Coronary artery (tissue), 2 donors: ENCODE measurements at places on chromosomes 7 and 10.

DNA sequence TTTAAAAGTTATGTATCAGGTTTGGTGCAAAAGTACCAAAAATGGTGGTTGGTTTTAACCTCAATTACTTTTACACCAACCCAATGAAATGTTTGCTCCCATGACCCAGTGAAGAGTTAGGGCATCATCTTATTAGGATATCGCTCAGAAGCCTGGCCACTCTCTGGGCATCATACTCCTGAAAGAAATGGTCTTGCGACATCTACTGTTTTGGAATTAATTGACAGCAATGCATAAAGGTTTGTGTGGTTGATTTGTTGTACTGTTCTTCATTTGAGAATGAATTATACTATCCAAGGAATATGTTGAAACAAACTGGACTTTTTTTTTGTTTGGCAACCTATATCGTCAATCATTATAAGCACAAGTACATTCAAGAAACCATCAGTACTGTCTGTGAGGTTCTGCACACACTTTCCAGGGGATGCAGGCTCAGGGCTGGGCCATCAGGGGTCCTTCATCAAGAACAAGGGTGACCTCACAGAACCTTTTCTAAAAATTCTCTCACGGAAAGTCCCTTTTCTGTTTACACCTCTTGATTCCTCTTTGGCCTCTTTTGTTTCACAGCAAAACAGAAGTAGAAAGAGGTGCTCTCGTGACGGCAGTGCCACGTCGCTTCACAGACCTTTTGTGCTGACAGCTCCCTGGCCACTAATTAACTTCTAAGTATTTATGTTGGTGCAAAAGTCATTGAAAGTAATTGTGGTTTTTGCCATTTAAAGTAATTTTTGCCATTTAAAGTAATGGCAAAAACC lies 117.2 kb upstream of the KLF6 start:
- no peak for DNase-seq

DNA sequence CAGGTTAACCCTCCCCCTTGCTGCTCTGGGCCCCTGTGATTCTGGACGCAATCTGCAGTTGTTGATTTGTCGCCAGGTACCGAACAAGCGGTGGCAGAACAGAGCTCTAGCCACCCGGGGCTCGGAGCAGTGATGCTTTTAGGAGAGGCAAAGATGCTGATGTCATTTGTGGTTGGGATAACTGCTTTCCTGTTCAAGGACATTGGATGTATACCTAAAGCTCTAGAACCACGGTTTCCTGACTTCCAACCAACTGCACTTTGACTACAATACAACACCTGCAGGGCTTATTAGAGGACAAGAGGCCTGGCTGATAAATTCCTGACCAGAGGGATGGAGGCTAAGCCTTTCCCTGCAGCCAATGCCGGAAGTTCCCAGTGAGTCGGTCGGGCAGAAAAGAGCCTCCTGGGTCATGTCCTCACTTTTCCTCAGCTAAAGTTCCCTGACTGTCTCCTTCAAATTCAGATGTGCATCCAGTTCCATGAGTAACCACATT lies 6.5 kb upstream of the RBM20 start:
- no peak for DNase-seq

DNA sequence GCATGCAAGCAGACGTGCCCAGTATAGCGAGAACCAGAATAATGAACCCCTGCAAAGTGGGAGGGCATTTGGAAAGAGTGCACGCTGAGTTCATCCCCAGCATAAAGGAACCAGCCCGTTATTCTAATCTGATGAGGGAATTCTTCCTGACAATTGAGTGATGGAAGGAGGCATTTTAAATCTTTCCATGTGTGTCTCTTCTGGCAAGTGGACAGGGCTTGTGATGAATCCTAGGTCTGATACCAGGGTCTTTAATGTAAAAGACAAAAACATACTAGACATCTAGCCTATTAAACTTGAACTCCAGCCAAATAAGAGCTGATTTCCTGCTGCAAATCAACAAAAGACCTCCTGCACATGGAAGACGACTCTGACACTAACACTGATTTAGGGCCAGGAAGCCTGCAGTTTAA lies 301.2 kb downstream of the DPP6 start:
- DNase-seq: no peak

GRCh38 chr7:86558680-86559501 lies 84.8 kb upstream of the GRM3 start:
- no peak for DNase-seq

GRCh38 chr10:75029857-75030256 lies 81.6 kb upstream of the SAMD8 start:
- no peak for DNase-seq

- DNase-seq: no peak
Measured at GRCh38 chr7:91852263-91852741, 28.2 kb downstream of the MTERF1 start.

- DNase-seq: peak; percentile 56
Measured at GRCh38 chr10:49738616-49739360, 23.3 kb downstream of the OGDHL start.

DNA sequence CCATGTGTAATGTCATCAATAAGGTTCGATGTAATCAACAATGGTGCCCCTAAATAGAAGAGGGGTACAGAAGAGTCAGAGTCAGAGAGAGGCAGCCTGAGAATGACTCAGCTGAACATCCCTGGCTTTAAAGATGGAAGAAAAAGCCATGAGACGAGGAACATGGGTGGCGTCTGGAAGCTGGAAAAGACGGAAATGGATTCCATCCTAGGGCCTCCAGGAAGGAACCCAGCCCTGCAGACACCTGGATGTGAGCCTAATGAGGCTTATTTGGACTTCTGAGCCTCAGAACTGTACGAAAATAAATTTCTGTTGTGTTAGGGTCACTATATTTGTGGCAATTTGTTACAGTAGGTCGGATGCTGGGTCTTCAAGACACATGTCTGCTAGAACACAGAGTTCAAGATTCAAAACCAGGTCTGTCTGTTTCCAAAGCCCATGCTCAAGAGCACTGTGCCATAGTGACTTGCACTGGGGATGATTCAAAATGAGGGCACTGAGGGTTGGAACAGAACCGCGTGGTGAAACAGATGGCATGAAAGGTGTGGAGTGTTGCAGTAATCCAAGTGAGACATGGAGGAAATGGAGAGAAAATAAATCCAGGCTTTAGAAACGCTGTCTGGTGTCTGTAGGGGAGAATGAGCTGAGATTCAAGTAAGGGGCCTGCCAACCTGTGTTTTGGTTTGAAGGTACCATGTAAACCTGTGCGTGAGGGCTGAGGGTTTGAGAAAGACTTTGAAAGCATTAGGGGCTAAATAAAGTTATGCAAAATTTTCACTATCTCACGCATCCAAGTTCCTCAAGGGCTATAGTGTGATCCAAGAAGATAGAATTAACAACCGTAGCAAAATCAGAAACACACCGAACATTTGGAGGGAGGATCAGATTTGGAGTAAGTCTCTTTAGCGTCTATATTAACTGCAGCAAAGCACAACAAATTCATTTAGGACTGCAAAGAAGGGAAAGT lies 849.1 kb upstream of the AUTS2 start:
- DNase-seq: no peak

GRCh38 chr7:80847895-80848294 lies 71.0 kb downstream of the SEMA3C start:
- no peak for DNase-seq

GRCh38 chr7:129522088-129522970 lies 20.0 kb downstream of the SMKR1 start:
- DNase-seq: no peak

DNA sequence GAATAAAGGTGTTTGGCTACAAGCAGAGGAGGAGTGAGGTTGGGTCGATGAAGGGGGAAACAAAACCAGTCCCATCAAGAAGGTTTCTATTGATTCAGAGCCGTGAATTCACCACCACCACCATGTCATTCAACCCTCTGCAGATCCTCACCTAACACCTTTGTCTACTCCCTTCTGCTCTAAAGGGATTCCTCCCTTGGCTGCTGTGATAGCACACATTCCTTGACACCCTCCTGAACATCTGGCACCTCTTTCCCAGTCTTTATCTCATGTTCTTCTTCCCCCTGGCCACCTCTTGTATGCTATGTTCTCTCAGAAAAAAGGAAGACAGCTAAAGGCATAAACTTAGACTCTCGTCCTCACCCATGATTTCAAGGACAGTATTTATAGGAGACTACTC lies 318.0 kb downstream of the GPAM start:
- no peak for DNase-seq

GRCh38 chr10:43263551-43264343 lies 3.1 kb downstream of the RASGEF1A start:
- DNase-seq: peak; percentile 54

DNA sequence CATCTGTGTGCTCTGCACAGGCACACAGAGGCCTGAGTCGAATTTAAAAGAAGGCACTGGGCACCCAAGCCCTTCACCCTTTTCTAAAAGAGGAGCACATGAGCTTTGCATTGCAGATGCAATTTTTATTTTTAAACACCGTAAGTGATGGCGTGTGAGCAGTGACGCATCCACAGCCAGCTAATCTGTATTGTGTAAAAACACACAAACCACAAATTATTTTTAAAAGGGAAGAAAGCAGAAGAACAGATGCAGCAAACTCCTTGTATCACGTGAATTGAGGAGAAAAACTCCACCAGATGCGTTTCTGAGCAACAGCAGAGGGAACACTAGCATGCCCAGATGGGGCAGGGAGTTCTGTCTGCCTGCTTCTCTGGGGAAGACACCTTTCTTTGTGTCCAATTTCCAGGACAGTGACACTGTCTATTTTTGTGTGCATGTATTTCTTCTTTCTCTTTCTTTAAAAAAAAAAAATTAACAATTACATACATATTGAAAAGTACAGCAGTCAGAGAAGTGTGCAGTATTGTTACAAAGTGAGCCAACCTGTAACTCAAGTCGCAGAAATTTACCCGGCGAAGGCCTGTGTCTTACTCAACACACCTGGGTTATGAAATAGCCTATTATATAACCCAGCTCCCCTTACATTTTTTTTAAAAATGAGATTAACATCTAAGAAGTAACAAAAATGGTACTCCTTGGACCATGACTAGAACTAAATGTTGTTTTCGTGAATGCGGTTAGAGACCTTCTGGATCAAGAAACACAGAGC lies 39.2 kb downstream of the EEPD1 start:
- DNase-seq: no peak

GRCh38 chr10:5977471-5978229 lies at the start of gene IL15RA:
TSS of gene IL15RA (minus strand) at chr10:5977543. CDS start at chr10:5977492, 51 bp downstream.
- peak; percentile 85 for DNase-seq

GRCh38 chr7:142461437-142461836 lies 203.6 kb upstream of the PRSS58 start:
- DNase-seq: no peak

DNA sequence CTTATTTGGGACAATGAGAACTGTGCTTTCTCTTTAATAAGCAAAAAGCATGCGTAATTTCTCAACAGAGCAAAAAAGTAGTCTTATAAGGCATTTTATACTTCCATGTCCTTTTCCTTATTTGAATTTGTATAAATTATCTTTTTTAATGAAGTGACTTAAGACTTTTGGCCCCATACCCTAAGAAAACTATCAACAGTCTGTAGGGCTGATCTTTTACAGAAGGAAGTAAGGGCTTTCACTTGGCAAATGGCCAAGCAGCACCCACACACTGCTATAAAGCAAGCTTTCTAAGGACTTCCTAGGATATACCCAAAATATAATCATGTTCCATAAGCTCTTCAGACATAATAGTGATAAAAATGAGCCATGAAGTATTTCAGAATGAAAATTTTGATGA lies 3.4 kb downstream of the CRPPA start:
- DNase-seq: no peak

DNA sequence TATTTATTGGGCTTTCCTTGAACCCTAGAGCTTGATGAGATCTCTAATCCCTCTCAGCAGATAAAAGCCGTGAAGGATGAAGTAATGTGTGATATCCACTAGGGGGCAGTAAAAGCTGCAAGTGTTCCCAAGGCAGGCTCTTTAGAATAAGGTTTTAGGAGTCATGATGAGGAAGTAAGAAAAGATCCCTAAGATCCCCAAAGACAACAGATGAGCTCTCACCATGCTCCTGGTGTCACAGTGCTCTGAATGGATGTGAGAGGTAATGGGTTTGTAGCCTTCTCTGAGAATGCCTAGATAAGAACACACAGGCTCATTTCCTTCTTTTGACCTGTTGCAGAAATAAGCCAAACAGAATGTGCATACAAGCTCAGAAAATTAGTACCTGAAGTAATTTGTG lies 70.4 kb upstream of the ITPRID1 start:
- no peak for DNase-seq

DNA sequence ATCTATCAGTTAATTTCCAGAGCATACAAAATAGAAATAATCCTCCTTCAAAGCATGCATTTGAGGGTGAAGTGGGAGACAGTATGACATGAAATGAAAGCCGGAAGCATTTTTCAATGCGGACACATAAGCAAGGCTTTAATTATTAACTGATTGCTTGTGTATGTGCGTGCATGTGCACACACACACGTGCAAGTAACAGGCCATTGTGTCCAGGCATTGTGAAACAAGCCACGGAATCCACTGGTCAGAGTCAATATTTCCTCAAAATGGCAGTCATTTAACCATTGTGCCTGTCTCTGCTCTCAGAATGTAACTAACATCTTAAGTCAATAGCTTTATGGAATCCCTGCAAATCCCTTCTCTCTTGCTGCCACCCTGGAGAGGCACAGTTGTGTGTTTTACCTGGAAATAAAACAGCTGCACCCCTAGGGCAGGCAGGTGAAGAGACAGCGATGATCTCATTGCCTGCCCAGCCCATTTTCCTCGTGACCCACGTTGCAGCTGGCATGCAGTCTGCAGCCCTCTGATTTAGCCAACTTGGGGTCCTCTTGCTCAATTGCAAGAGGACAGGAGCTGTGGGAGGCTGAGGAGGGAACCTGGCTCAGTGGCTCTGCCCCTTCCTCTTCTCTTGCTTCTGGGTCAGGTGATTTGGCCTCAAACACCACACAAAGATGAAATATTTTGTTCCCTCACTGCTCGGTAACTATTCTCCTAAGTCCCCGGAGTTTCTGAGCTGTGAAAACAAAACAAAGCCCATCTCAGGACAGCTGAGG lies 500.9 kb upstream of the ZMIZ1 start:
- DNase-seq: peak; percentile 12

- no peak for DNase-seq
Measured at GRCh38 chr10:68470300-68470699, 1.5 kb downstream of the DNA2 start.

DNA sequence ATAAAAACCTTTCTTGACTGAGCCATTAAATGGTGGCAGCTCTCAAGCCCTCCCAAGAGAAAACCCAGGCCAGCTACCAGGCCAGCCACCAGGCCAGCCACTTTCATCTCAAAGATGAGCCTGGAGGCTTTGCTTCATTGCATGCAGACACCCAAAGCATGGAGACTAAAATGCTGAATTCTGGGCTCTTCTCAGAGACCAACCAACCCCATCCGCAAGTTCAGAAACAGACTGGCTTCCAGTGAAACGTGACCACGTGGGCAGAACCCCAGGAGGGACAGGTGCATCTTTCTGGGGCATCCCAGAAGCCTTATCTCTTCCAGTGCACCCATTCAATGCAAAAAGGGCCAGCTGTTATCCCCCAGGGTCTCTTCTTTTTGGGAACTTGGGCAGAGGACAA lies 20.9 kb downstream of the CHST15 start:
- no peak for DNase-seq

DNA sequence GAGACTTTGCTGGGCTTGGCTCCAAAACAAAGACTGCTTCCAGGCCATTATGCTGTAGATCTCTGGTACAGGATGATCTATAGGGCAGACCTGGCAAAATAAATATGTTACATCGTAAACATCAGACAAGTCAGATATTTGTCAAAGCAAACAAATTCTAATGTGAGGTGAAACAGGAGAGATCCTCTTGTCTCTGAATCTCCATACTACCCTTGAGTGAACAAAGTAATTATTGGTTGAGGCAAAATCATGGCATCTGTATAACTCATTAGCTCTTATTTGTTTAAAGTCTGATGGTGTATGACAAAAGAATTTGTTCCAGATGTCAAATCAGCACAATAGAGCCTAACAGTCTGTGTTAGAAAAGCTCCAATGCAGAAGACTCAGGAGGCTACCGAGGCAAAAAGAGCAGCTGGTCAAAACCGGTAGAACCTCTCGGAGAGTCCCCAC lies 1291.5 kb downstream of the TYW1 start:
- DNase-seq: no peak
